ENCODE measurements at places on chromosomes 7 and 10.

GRCh38 chr7:137966641-137967142 is 35.2 kb downstream of the CREB3L2 start:
- DNase-seq = no peak

- DNase-seq = no peak
Measured at GRCh38 chr7:149732111-149732561, 41.3 kb downstream of the ZNF467 start.

- no peak for DNase-seq
Measured at GRCh38 chr10:29966269-29966668, 93.1 kb downstream of the JCAD start.

DNA sequence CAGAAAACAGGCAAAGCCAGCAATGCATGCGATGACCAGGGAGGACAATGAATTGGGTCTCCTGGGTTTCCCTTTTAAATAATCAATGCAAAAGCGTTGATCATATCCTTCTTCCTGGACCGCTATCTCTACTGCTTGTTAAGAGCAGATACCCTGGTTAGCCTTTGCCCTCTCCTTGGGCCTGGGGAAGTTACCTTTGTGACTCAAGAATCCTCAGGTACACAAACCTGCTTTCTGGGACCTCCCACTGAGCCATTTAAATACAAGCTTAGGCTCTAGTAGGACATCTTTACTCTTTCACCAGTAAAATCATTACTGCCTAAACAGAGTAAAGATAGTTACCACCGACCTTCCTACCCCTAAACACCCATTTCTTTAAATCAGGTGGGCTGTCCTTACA is 173.9 kb downstream of the WNT2 start:
- DNase-seq = no peak

- no peak for DNase-seq
Measured at GRCh38 chr7:66050990-66051448, 24.6 kb upstream of the ASL start.

- DNase-seq = no peak
Measured at GRCh38 chr7:77736991-77737390, 40.7 kb downstream of the RSBN1L start.

DNA sequence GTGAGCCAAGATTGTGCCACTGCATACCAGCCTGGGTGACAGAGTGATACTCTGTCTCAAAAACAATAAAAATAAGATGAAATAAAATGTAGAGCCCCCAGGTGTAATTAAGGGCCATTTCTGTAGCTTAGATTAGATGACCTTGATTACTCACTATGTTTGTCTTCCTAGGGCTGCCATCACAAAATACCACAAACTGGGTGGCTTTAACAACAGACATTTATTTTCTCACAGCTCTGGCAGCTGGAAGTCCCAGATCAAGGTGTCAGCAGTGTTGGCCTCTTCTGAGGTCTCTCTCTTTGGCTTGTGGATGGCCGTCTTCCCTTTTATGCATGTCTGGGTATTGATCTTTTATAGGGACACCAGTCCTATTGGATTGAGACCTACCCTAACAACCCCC is 6.1 kb downstream of the PTER start:
- no peak for DNase-seq

GRCh38 chr7:21996641-21997040 is 50.9 kb upstream of the CDCA7L start:
- DNase-seq = no peak

DNA sequence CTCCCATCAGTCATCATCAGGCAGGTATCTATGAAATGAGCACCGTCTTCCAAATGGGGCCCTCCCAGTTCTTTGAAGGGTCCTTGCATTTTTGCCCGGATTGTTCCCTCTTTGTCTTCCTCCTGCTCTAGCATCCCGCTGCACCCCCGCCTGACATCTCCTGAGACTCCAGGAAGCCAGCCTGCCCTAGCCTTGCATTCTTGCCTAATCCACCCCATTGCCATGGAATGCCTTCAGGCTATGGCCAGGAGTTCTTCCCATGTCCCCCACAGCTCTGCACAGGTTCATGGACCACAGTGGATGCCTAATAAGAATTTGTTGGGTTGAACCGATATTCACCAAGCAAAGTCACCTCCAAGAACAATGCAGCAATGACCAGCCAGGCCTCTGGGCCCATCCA is 62.1 kb downstream of the ZMIZ1 start:
- DNase-seq = no peak

- no peak for DNase-seq
Measured at GRCh38 chr7:137564677-137565076, 221.1 kb upstream of the PTN start.

- DNase-seq = no peak
Measured at GRCh38 chr10:125343118-125343925, 183.0 kb upstream of the CTBP2 start.

GRCh38 chr7:135326636-135327280 is 93.1 kb downstream of the STRA8 start:
- no peak for DNase-seq

DNA sequence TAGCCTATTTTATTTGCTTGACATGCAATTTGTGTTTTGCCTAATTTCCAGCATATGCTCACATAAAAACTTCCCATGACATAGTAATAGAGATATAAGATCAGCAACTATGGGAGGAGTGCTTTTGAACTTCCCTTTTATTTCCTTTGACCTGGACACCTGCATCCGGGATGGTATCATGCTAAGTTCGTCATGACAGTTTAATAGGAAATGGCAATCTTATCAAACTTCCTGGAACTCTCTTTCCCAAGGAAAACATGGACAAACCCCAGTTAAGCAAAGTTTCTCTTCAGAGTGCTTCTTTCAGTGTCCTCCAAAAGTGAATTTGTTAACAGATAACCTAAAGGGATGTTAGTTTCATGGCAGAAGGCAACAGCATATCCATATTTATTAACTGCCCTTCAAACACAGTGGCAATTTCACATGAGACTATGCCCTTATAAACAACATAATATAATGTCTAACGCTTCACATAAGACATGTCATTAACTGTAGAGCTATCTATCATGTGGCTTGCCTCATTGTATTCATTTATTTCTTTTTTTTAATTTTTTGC is 474.7 kb upstream of the SEMA3A start:
- DNase-seq = no peak

GRCh38 chr7:132169730-132170129 is 406.5 kb downstream of the PLXNA4 start:
- DNase-seq = no peak

- no peak for DNase-seq
Measured at GRCh38 chr7:15503603-15504290, 58.1 kb downstream of the AGMO start.

GRCh38 chr7:87330942-87331341 is 14.5 kb upstream of the CROT start:
- DNase-seq = no peak

- no peak for DNase-seq
Measured at GRCh38 chr7:155224116-155224811, 73.4 kb upstream of the INSIG1 start.

GRCh38 chr7:93165447-93165846 is 17.3 kb upstream of the SAMD9L start:
- DNase-seq = no peak

DNA sequence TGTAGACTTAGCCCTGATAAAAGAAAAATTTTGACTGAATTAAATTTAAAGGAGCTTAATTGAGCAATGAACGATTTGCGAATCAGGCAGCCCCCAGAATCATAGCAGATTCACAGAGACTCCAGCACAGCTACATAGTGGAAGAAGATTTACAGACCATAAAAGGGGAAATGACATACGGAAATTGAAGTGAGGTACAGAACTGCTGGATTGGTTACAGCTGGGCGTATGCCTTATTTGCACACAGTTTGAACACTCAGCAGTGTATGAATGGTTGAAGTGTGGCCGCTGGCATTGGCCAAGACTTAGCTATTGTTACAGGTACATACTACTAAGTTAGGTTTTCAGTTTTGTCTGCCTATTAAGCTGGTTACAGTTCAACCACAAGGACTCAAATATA is 433.5 kb upstream of the CELF2 start:
- no peak for DNase-seq

GRCh38 chr7:73921623-73922528 is 60.9 kb downstream of the TMEM270 start:
- no peak for DNase-seq

DNA sequence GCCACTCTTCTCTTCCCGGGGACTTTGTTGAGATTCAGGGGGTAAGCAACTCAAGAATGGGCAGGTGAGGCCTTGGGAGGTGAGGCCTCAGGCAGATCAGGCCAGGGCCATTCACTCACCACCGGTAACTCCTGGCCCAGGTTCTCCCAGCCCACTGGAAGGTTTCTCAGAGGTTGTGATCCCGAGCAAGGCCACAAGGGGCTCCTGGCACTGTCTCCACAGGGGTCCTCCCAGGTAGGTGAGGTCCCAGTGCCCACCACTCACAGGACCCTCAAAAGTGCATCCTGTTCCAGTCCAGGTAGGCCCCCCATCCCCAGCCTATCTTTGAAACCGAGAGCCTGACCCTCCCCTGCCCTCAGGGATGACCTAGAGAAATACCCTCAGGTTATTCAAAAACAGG is 236.1 kb downstream of the BUB3 start:
- DNase-seq = no peak

DNA sequence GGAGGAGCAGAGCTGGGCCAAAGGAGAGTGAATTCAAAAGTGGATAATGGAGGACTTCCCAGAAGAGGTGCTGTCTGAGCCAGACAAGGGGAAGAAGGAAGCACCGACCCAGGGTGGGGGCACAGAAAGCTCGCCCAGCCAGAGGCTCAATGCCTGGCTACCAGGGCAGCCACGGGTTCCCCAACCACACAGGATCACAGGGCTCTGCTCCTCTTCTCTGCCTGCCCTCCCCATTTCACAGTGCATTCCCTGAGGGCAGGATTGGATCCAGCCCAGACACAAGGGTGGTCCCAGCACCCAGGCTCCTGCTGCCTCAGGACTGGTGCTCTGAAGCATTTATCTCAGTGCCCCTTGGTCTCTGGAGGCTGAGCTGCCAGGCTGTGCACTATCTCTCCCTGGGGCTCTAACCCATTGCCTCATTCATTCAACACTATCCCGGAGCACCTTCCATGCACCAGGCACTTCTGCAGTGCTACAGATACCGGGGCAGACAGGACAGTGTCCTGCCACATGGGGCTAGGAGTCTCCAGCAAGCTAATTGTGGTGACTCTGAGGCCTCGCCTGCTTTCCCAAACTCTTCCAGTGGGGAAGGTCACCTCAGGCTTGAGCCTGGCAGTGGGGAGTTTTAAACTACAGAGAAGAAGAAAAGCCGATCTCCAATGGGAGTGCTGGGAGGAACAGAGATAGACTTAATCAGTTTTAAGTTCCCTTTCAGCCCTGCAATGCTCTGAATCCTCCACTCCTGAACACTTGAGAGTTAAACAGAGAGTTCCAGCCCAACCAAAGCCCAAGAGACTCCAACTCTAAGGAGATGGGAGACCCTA is 201.8 kb upstream of the ZMIZ1 start:
- DNase-seq = no peak

DNA sequence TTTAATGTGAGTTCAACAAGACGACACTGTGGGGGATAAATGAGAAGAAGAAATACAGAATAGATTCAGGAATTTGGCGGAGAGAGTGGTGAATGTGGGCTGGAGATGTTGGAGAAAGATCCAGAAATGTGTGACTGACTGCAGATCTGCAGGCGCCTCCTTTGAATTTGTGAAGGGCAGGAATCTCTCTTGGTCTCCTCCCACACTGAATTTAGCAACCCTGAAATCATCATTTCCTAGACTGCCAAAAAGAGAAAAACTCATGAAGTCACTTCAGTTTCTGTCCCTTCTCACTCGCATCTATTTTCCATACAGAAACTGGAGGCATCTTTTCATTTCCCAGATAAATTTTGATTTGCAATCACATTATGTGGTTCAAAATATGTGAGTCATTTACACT is 128.7 kb downstream of the GNAI1 start:
- DNase-seq = no peak

DNA sequence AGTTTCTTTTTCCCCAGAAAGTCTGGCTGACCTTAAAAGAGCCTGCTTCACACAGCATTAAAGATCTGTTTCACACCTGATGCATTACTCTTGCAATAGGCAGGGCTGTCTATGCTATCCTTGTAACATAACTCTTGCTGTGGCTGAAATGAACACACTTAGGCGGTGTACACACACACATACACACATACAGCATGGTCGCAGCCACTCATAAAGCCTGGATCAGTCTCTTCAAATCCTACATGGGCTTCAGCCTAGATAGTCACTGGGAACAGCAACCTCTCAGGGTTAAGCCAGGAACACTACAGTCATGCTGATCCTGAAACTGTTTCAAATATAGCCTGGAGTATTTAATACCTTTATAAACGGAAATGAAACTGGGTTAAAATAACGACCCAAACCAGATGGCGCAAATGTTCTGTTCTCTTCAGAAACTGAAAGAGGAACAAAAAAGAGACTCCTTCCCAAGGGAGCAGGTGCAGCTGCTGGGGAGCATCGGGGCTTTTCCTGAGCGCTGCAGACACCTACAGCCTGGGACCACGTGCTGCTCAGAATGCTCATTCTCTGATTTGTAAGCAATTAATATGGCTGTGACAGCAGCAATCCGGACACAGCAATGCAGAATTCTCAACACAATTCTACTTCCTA is 61.0 kb upstream of the SFMBT2 start:
- DNase-seq = no peak

GRCh38 chr10:107717046-107717445 is 552.5 kb upstream of the SORCS1 start:
- no peak for DNase-seq

DNA sequence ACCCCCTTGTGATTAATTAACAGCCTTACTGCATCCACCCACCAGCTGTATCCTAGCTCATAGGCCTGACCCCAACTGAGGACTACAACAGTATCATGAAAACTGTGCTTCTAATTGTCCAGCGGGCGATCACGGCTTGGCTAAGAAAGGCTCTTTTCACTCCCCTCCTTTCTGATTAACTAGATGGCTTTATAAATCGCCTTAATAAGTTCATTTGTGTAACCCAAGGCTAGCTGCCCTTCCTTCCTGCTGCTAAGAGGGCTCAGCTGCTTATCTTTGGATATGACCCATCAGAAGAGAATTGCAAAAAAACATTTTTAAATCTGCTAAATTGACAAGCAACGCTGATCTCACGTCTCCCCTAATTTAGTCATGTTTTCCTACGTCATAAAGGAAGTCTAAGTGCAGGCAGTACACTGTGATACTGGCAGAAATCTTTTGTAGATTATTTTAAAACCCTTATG is 163.0 kb upstream of the LAMB4 start:
- DNase-seq = no peak

- DNase-seq = no peak
Measured at GRCh38 chr7:157594306-157594705, 257.5 kb downstream of the DNAJB6 start.

- no peak for DNase-seq
Measured at GRCh38 chr7:37669818-37670217, 13.7 kb upstream of the GPR141 start.

- DNase-seq = no peak
Measured at GRCh38 chr10:95414016-95414830, 123.4 kb upstream of the PDLIM1 start.

DNA sequence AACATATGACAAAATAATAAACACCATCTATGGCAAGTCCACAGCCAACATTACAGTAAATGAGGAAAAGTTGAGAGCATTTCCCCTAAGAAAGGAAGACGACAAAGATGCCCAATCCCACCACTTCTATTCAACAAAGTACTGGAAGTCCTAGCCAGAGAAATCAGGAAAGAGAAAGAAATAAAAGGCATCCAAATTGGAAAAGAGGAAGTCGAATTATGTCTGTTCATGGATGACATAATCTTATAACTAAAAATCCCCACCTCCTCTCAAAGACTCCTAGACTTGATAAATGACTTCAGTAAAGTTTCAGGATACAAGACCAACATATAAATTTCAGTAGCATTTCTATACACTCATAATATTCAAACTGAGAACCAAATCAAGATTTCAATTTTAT is 288.5 kb upstream of the POT1 start:
- no peak for DNase-seq
